Stimulated activated naive CD8-positive, alpha-beta T cell treated with anti-CD3 and anti-CD28 coated beads, Interleukin-15, amount 100 ng/mL, for 72 hours (primary cell): ENCODE measurements at places on chromosomes 11 and 22.
A peak's percentile ranks its signal among the peaks of the same experiment; 100 is the strongest.

DNA sequence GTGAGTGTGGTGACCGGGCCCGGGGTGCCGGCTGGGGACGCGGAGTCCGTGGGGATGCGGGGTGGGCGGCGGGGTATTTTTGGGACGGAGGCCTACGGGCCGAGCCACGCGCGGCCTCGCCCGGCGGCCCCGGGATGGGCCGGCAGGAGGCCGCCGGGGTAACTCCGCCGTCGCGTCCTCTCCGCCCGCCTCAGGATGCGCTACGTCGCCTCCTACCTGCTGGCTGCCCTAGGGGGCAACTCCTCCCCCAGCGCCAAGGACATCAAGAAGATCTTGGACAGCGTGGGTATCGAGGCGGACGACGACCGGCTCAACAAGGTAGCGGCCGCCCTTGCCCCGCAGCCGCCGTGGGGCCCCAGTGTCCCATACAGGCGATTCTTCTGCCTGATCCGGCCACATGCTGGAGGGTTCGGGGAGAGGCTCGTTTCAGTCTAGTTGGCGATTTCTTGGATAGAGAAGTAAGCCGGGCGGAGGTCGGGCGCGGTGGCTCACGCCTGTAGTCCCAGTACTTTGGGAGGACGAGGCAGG lies 337 bp downstream of the RPLP2 start:
- DNase-seq: no peak

GRCh38 chr11:1532014-1532586 lies 40.0 kb downstream of the DUSP8 start:
- DNase-seq: no peak

- DNase-seq: no peak
Measured at GRCh38 chr11:13227676-13228255, 49.8 kb upstream of the BMAL1 start.

DNA sequence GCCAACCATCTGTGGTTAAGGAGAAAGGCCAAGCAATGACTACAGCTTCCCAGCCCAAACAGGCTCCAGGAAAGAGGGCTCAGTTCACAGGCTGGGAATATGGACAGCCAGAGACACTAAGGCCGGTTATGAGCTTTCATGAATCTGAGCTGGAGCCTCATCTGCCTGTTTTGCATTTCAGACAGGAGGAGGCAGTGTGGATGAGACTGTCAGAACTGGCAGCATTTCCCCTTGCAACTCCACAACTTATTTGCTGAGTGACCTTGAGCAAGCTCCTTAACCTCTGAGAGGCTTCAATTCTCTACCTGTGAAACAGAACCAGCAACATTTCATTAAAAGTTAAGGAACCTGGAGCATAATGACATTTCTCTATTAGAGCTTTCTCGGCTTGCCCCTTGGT lies 264.0 kb downstream of the ETS1 start:
- DNase-seq: no peak

GRCh38 chr22:49763138-49763537 lies 64.5 kb downstream of the BRD1 start:
- DNase-seq: no peak

- no peak for DNase-seq
Measured at GRCh38 chr11:58963551-58964104, 24.3 kb downstream of the GLYATL1 start.

DNA sequence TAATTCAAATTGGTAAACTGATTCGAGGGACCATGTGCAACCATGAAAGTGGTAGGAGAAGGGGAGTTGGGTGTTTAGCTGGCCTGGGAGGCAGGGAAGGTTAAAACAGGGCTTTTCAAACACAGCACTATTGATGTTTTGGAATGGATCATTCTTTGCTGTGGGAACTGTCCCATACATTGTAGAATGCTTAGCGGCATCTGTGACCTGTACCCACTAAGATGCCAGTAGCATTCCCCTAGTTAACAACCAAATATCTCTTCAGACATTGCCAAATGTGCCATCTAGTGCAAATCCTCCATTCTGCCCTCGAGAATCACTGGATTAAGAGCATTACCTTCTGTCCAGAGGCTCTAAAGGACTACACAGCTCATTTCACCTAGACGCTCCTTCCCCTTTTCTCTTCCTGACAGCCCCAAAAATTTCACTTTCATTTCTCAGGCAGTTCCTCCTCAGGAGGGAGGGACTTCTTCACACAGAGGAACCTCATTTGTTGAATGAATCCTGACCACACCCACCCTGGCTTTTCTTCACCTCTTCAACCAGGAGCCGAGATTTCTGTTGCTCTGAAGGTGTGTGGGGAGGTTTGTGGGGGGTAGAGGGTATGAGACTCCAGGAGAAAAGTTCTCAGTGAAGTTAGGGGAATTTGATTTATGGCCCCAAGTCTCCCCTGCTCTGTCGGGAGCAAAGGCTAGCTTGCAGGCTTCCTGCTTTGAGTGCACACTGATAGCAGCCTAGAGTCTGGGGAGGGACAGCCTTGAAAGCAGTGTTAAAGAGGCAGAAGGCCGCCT lies at the start of gene TRIM34:
Gene TRIM34 (plus strand): TSS at position 513 of the 791 bp plus-strand sequence. CDS start 7,331 bp downstream, outside the sequence.
- peak; percentile 53 for DNase-seq

GRCh38 chr11:68750195-68751003 lies 921 bp downstream of the TESMIN start:
- peak; percentile 16 for DNase-seq

DNA sequence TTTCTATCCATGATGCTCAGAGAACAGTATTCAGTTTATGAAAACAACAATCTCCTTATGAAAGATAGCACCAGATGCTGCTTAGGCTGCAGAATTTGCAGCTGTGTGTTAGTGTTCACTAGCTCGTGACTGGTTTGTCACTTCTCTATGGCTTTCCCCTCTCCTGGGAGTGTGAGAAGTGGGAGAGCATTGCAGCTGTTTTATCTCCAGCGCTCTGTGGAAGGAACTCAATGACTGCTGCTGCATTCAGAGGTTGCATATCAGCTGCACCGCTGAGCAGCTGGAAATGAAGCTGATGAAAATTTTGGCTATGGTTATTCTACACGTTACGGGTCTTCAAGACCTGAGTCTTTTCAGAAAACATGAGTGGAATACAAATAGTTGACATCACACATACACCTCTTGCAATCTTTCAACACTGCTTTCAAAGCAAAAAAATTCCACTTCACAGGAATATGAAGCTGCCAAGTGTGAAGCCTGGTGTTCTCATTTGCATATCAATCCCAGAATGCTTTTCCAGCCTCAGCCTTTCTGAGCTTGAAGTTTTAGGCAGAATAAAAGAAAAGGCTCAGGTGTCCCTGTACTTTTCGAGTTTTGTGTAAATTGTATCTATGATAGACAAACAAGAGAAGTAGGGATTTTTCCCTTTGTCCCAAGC lies 149.3 kb upstream of the DDI1 start:
- no peak for DNase-seq

DNA sequence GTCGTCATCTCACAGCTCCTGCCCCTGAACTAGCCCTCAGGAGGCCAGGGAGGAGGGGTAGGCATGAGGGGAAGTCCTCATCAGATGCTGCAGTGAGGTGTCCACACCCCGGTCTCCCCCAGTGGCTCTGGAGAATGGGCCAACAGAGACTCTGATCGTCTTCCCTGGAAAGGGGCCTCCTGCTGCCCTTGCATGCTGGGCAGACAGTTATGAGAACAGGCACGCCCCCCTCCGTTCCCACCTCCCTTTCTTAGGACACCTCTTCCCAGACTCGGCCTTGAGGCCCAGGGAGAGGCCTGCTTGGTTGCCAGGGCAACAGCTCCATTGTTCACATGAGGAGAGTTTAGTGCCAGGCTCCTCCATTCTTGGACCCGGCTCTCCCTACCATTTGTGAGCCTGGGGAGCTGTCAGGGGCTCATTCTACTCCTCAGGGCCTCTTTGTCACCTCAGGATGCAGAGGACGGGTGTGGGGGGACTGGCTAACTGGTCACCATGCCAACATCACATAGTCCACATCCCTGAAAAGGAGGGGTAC lies 157.7 kb downstream of the TTC17 start:
- no peak for DNase-seq

GRCh38 chr11:9796854-9797253 lies 133.0 kb downstream of the SWAP70 start:
- DNase-seq: no peak

DNA sequence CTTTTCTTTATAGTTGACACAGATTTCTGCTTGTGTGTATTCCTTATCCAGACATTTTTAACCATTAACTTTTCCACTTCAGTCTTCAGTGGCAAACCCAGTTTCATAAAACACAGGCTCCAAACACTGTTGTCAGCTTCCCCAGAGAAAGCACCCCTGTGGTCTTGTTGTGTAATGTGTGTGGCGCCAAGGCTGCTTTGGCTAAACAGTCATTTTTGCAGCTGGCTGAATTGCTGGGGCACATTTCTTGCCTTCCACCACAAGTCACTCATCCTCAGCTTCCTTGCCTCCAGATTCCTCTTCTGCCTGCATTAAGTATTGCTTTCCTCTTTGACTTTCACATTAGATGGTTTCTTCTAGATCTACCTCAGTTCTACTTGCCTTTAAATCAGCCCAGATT lies 40.5 kb downstream of the ARHGAP1 start:
- DNase-seq: no peak

GRCh38 chr11:57124917-57125316 lies 56.8 kb upstream of the LRRC55 start:
- no peak for DNase-seq

DNA sequence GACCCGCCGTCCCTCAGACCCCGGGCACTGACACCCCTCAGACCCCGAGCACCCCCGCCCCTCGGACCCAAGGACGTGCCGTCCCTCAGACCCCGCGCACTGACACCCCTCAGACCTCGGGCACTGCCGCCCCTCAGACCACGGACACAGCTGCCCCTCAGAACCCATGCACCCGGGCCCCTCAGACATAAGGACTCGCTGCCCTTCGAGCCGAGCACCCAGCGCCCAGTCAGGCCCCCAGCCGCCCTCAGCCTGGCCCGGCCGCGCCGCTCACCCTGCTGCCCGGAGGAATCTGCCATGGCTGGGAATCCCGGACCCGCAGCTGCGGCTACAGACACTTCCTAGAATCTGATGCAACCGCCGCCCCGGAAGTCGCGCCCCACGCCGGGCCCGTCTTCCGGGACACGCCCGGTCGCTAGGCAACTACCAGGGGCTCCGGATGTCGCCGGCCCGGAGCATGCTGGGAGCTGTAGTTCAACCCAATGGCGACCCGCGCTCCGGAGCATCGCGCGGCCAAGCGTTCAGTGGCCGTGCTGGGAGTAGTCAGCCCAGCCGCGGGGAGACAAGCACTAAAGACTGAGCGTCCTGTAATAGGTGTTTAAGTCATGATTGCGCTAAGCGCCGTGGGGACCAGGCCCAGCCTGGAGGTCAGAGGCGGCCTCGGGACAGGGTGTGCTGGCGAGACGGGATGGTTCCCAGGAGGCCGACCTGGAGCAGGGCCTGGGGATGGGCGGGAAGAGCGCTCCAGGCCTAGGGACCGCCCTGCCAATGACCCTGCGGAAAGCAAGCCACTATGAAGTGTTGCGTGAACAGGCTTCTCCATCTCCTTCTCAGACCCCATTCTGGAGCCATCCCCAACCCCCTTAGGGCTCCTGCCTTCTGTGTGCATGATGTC lies at the start of gene CARS1:
Gene CARS1 (minus strand): TSS at position 355 of the 895 bp plus-strand sequence. CDS start 56 bp downstream, at position 299.
- DNase-seq: peak; percentile 90

DNA sequence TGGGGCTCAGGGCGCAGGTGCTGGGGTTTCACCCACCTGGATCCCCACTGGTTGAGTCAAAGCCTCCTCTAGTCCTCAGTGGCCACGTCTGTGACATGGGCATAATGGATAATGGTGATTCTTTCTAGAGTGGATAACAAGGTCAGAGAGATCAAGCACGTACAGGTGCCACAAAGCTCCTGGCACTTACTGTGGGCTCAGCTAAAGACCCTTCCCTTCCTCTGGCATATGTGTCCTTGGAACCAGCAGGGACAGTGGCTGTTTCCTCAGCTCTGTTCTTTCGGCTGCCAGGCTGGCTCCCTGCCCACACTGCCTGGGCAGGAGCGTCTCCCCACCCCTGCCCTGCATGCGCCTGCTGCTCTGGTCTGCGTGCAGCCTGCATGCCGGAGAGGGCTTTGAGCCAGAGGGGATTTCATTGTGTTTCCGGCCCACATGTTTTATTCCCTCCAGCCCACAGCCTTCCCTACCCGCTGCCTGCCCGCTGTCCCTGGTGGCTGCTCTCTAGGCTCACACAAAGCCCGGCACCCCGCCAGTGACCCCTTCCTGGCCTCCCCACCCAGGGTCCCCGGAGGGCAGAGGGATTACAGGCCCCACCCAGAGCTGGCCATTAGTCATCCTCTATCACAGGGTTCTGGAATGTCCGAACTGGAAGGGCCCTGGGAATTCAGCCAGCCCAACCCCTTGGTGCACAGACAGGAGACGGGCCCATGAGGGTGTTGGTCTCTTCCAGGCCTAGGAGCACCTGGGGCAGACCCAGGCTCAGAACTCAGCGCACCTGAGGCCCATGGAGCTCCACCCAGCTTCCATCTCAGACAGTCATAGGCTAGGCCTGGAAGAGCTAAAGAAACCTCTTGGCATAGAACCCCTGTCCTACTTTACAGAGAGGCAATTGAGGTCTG lies 55.3 kb upstream of the GCAT start:
- DNase-seq: no peak

GRCh38 chr11:9208726-9209501 lies 56.2 kb downstream of the DENND5A start:
- no peak for DNase-seq

- no peak for DNase-seq
Measured at GRCh38 chr11:123505546-123506299, 75.7 kb downstream of the GRAMD1B start.

- DNase-seq: no peak
Measured at GRCh38 chr11:76939219-76939631, 78.5 kb downstream of the ACER3 start.

- peak; percentile 5 for DNase-seq
Measured at GRCh38 chr22:31210556-31211421, 1.3 kb upstream of the LIMK2 start.

GRCh38 chr22:46688949-46689348 lies 49.1 kb downstream of the CERK start:
- no peak for DNase-seq

- DNase-seq: no peak
Measured at GRCh38 chr11:57460758-57461749, 726 bp downstream of the RTN4RL2 start.

DNA sequence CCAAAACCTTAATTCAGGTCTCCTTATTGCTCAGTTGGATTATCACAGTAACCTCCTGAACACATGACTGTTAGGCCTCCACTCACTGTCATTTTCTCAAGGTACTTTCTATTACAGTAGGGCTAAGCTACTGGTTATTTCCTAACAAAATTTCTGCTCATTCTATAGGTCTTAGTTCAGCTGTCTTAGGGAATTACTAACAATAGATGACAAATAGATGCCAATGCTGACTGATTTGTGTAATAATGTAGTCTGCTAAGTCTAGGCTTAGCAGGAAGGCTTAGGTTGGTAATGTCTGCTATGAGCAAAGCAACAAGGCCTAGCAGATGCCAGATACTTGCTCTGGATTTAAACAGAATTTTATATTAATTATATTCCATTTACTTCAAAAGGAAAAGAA lies 58.1 kb downstream of the RSF1 start:
- DNase-seq: no peak

DNA sequence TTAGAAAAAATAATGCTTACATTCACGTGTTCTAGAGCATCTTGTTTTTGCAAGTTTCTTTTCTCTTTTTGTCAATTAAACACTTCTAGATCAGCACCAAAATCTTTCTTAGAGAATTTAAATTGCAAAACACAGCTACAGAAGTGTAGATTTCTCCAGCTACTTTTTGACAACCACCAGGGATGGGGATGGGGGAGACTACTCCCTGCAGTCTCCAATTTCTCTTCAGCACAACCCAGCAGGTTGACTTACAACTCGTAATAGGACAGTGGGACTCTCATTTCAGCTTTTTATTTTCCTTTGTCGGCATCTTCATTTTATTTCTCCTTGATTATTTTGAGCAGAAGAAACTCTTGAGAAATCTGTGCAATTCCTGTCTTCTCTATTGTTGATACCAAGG lies 441.2 kb downstream of the LRRC4C start:
- DNase-seq: no peak
